ENCODE measurements at places on chromosomes 2 and 18.

- no peak for DNase-seq
Measured at GRCh38 chr2:68103030-68103708, 40.4 kb upstream of the C1D start.

DNA sequence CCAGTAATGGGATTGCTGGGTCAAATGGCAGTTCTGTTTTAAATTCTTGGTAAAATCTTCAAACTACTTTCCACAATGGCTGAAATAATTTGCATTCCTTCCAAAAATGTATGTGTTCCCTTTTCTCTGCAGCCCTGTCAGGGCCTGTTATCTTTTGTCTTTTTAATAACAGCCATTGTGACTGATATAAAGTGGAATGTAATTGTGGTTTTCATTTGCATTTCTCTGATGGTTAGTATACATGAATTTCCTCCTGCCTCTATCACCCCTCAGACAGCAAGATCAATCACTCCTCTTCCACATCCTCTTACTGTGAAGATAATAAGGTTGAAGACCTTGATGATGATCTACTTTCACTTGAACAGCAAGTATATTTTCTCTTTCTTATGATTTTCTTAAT is 304.8 kb upstream of the FSIP2 start:
- no peak for DNase-seq

- no peak for DNase-seq
Measured at GRCh38 chr2:239467281-239467955, 66.6 kb upstream of the HDAC4 start.

DNA sequence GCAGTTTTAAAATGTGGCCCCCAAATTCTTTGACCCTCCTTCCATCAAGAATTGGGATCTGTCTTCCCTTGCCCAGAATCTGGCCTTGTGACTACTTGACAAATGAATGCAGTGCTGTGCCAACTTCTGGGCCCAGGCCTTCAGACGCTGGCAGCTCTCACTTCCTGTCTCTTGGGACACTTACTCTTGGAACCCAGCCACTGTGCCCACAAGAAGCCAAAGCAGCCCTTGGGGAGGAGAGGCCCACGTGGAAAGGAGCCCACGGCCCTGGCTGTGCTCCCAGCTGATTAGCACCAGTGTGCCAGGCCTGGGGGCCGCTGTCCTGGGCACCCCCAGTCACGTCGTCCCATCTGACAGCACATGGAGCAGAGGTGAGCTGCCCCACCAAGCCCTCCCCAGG is 56.6 kb downstream of the RPL37A start:
- no peak for DNase-seq

DNA sequence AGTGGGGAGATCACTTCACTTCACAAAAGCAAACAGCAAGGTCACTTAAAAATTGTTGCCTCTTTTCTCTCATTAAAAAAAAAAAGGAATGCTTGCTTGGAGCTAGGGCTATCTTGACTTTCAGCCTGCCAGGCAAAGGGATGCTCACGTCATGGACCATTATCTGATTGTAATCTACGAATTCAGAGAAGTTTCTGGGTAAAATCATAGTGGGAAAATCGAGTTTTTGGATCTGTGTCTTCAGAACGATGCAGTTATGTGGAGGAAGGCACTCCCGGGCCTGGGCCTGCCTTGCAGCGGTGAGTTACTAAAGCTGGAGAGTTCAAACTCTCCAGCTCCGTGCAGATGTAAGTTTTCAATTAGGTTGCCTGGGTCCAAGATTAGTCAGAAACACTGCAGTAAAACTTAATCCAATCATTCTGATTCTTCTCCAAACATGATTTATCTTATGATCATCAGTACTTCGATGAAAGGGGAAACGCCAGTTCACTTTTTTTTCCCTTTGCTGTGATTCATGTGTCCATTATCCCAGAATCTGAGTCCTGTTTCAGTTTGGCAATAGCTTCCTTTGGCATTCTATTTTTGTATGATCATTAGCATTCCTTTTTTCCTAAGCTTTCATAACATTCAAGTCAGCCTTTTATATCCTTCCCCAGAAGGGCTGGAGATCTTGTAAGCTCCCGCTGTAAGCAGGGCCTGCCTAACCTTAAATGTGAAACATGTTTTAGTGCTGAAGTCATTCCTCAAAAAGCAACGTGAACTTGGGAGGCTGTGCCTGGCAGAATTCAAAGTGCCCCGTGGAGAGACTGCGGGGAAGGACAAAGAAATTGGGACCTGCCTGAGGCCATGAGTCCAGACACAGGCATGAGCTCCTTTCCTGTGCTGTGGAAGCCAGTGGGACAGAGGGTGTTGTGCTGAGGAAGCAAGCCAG is 119.3 kb upstream of the TWIST2 start:
- no peak for DNase-seq

DNA sequence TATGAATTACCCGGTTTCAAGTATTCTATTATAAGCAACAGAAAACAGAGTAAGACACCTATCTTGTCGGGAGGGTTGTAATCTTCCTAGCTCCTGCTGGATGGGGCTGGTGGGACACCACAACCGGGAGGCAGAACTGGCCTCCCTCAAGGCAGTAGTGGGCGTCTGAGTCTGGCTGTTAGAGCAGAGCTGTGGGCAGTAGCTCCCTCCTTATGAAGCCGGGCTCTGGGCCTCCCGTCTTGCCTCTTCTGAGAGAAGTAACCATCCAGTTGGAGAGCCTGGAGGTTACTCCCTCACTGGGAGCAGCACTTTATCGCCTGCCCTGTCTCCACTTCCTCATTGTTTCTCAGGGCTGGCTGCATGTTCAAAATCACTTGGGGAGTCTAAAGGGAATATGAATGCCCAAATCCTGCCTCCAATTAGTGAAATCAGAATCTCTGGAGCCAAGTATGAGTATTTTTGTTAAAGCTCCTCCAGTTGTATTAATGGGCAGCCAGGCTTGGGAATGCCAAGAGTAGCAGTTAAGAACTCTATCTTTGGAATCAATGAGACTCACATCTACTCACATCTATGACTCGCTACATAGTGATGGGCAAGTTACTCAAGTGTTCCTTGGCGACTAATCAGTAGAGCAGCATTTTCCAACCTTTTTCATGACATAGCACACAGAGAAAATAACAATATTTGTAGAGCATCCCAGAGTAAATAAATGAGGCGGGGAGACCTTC is 27.3 kb upstream of the NRP2 start:
- no peak for DNase-seq

DNA sequence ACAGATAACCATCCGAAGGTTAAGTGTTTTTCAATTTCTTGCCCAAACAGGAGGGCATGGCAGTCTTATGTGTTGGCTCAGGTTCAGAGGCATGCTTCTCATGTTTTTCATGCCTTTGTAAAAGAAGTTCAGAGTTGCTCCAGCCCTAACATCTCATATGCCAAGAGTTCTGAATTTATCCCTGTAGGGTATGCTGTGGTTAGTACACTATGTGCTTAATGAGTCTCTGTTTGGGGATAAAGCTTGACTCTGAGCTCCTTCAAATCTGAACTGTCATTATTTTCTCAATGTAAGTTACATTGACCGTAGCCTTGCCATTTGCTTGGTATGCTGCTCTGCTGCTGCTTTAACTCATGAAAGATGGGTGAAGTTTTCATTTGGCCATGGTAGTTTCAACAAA is 67.9 kb upstream of the PNPT1 start:
- DNase-seq = no peak

GRCh38 chr2:85705680-85706039 is 11.5 kb downstream of the GNLY start:
- DNase-seq = no peak

- no peak for DNase-seq
Measured at GRCh38 chr2:228066126-228066798, 115.2 kb downstream of the SPHKAP start.

GRCh38 chr18:79479116-79479760 is 83.5 kb downstream of the NFATC1 start:
- DNase-seq = no peak

DNA sequence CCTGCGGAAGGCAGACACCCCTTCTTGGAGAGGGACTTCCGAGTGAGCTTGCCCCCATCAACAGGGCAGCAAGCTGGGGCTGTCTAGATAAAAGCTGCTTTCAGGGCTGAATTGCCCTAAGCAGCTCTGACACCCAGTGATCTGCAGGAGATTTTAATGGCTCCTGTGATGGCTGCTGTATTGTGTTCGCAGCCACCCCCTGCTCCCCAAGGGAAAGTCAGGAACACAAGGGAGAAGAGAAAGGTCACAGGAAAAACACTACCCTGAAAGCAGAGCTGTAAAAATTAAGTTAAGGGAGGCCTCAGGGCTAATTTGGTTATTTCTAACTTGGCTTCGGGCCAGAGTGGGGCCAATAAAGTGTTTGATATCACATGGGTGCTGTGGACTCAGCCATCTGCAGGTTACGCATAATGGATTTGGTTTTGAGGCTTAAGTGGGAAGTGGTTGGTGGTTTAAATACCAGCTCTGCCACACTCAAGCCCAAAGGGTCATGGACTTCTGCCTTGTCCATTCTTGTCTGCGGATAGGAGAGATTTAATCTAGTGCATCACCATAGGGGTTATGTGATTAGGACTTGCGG is 147.6 kb downstream of the CLIP4 start:
- DNase-seq = no peak

GRCh38 chr2:75564713-75565359 is 4.1 kb upstream of the EVA1A start:
- DNase-seq = no peak

Measured in stimulated activated CD4-positive, alpha-beta T cell treated with anti-CD3 and anti-CD28 coated beads, Interleukin-4, amount 100 ng/mL, for 1 hour (primary cell).